ENCODE measurements at places on chromosomes 12 and 14. TPM values are rescaled to one million over a fixed set of nuclear protein-coding genes. Genes with fewer than 3 reads are reported as not detected.

Gene ADCY4
- total RNA-seq = 3.8 TPM

Gene CEBPE
- total RNA-seq = 0.81 TPM

Gene AVPR1A
- total RNA-seq = 0.27 TPM

Gene A2ML1
- under 0.01 TPM for total RNA-seq

Gene E2F7
- total RNA-seq = 0.27 TPM

Gene TAS2R31
- total RNA-seq = 5.1 TPM

Gene GPR137C
- total RNA-seq = 0.27 TPM

Gene RFX4
- total RNA-seq = not detected

Gene TPPP2
- total RNA-seq = not detected

Gene DPY19L2
- 15.9 TPM for total RNA-seq

Gene TAS2R42
- not detected for total RNA-seq

Gene SDS
- not detected for total RNA-seq

Gene TAS2R20
- 2.4 TPM for total RNA-seq

Gene IL31
- not detected for total RNA-seq

Gene VSIG10
- total RNA-seq = 26.1 TPM

Gene MANSC4
- under 0.01 TPM for total RNA-seq

Gene DLK1
- total RNA-seq = 0.27 TPM

Gene RNASE2
- total RNA-seq = 11.6 TPM

Gene RHOJ
- not detected for total RNA-seq

Gene TRIM9
- 3.2 TPM for total RNA-seq

Gene DEGS2
- total RNA-seq = 12.4 TPM

Gene SIX1
- not detected for total RNA-seq

Gene GUCY2C
- not detected for total RNA-seq

Gene EMP1
- 99.6 TPM for total RNA-seq

Gene AMHR2
- total RNA-seq = 4.6 TPM

Gene CD69
- total RNA-seq = 545 TPM

Gene RIN3
- total RNA-seq = 73.5 TPM

Gene HOXC5
- not detected for total RNA-seq

Gene COX8C
- not detected for total RNA-seq

Gene AKAP3
- 1.1 TPM for total RNA-seq

Gene OTUB2
- total RNA-seq = 0.54 TPM

Gene MED6
- total RNA-seq = 19.1 TPM

Gene MYF5
- not detected for total RNA-seq

Gene GPATCH2L
- total RNA-seq = 107 TPM

Gene CNOT2
- total RNA-seq = 130 TPM

Gene TMEM106C
- 40.7 TPM for total RNA-seq

Gene KRT83
- not detected for total RNA-seq

Gene ENDOU
- 0.27 TPM for total RNA-seq

Gene ALDH1L2
- under 0.01 TPM for total RNA-seq

Gene SYCP3
- total RNA-seq = 0.27 TPM

Gene YY1
- total RNA-seq = 58.2 TPM

Gene SLC17A8
- not detected for total RNA-seq

Gene BHLHE41
- total RNA-seq = 0.81 TPM

Gene BMP4
- total RNA-seq = 0.27 TPM

Gene IFNG-AS1
- total RNA-seq = 0.27 TPM

Gene GLIPR1L1
- not detected for total RNA-seq

Gene TBX3
- total RNA-seq = under 0.01 TPM

Gene TTLL5
- 24.8 TPM for total RNA-seq

Gene ACSM4
- not detected for total RNA-seq

Gene SPTB
- total RNA-seq = 0.81 TPM

Gene HCFC2
- total RNA-seq = 5.9 TPM
